GM06990 (cell line): ENCODE measurements at places on chromosomes 2 and 18.

GRCh38 chr2:134195341-134195740 lies 58.5 kb upstream of the MGAT5 start:
- no peak for DNase-seq

GRCh38 chr2:176074919-176075425 lies 8.8 kb downstream of the EVX2 start:
- no peak for DNase-seq

DNA sequence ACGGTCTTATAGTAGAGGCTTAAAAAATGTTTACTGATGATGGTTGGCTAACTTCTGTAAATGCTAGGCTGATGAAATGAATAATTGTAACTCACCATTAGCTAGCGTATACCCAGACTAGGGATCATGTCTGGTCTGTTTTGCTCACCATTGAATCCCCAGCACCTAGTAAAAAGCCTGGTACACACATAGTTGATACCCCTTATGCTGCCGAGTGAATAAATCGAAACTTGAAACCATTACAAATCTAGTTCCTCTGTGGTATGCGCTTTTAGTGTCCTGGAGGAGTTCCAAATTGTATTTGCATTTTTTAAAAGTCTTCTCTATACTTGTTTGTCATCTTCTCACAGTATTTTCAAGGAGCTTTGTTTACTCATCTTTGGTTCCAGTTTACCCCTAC lies 1.3 kb downstream of the TAF1B start:
- DNase-seq = peak; percentile 34

GRCh38 chr2:37283207-37283606 lies 41.4 kb downstream of the PRKD3 start:
- no peak for DNase-seq

DNA sequence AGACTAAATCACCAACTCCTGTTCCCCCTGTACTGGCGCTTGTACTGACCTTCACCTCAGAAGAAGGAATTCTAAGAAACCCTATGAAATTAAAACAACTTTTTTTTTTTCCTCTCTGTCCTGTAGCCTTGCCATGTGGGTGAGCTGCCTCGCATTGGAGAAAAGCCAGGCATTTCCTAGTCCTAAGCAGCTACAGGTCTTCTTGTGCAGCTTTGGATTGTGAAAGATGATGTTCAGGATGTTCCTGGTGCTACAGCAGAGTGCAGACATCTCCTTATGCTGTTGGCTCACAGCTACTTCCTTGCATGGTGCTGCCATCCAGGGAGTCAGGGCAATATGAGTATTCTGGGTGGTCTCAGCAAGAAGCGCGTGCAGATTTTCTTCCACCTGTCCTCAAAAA lies 11.9 kb downstream of the PIK3C3 start:
- no peak for DNase-seq

- DNase-seq = no peak
These were observed 29.1 kb downstream of the REEP1 start for GRCh38 chr2:86308356-86308755.

DNA sequence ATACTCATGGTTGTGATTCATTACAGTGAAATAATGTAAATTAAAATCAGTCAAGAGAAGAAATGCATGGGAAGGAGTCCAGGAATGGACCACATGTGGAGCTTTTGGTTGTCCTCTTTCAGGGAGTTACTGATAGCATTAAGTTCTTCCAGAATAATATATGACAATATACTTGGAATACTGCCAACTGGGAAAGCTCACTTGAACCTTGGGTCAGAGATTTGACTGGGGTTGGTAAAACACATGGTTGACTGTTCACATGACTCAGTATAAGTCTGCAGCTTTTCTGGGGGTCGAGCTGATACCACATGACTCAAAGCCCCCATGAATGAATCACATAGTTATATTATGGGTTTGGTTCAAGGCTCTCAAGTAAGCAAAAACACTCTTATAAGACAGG lies 1109.0 kb upstream of the CHAC2 start:
- DNase-seq = no peak
